ENCODE measurements at places on chromosomes 5 and 9.

GRCh38 chr5:172915514-172915913 lies 43.7 kb upstream of the RPL26L1 start:
- DNase-seq: no peak

- no peak for DNase-seq
Observed at GRCh38 chr9:97384406-97385262, 27.3 kb upstream of the TDRD7 start.

DNA sequence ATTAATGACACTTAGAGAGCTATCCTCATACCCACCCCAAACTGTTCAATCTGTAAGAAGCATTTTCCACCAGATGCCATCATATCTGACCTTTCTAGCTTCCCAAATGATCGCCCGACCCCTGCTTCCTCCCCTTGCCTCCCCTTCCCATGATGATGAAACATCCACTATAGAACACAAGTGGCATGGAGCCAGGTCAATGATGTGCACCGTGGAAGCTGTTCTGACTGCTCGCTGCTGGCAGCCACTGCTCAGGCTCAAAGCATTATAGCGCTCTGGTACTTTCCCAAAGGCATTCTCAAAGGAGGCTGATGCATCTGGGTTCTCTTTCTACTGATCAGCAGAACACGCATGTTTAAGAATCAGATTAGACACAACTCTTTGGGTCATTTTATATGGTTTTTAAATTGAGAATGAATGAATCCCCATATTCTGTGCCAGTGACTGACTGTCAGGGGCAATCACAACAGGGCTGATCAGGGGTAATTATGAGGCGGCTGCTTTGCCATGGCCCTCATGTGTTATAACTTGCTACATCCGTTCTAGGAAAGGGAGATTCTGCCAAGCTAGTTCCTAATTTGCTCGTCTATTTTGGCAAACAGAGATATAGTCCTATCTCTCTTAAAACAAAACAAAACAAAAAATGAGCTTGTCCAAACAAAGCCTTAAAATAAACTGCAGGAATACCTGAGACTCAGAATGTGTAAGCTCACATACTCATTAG lies 343.7 kb downstream of the ENC1 start:
- DNase-seq: no peak

DNA sequence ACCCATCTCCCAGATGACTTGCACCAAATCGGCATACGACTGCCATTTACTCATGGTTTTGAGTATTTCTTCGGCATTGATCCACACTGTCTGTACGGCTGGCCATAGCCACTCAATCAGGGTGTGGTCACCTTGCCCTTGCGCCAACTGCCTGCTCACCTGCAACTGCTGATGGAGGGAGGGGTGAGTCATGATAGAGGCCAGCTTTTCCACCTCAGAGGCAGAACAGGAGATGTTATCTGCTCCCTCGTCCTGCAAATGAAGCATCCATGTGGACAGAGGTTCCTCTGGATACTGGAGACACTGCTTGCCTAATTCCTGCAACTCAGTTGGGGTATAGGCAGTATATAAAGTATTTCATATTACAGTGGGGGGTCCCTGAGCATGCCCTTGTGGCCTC lies 85.6 kb upstream of the ATP10B start:
- no peak for DNase-seq

GRCh38 chr5:134585966-134586365 lies 46.7 kb downstream of the SAR1B start:
- no peak for DNase-seq

- no peak for DNase-seq
Observed at GRCh38 chr5:176132471-176133288, 105.5 kb upstream of the SIMC1 start.

DNA sequence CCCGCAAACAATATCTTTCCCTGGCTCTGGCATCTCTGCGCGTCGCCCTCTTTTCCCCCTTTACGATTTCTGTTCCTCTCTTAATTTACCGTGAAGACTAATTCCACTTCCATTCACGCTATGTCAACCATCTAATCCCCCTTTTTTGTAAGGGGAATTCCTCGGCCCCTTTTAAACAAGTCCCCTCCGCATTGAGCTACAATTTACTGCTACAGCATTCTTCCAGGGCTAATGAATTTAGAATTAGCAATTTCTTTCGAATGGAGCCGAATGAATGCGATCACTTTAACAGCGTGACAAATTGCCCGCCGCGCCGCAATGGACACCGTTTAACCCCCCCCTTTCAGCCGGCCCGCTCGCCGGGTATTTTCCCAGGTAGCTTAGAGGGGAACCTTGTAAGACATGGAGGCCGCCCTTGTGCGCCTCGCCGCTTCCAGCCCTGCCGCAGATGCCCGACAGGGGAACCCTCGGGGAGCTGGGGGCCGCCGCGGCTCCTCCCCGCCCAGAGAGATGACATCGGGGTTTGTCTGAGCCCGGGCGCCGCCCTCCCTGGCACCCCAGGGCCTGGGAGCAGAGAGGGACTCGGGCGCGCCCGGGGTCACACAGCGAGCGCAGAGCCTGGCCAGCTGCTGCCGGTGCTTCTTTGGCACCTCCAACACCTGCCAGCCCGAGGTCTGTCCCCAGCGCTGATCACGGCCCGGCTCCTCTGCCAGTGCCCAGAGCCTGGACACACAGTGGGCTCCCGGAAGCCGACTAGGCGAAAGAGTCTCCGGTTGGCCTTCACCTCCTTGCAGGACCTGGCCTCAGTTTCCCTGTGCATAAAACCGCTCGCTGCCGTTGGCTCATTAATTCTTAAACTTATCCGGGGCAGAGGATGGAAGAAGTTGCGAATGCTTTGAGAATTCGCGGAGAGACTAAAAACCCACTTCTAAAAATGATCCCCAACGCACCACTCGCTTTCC lies 1.3 kb downstream of the PRDM12 start:
- DNase-seq: no peak

DNA sequence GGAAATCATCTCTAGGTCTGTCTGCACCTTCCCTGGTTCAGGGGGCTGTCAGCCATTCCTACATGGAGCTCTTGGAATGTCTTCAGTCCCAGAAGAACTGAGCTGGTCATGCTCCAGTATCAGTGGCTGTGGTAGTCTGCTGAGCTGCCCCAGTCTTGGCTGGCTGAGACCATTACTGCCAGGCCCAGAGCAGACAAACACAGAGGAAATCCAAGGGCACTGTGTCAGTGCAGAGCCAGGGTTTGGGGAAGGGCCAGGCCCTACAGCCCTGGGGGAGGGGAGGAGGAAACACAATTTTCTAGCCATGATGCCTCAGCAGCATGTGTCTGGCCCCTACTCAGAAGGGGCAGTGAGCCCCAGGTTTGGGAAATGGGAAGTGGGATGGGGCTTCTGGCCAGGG lies 58.4 kb downstream of the ARHGEF37 start:
- no peak for DNase-seq

Data from KBM-7 (cell line).